ENCODE measurements at places on chromosomes 1 and 21.

DNA sequence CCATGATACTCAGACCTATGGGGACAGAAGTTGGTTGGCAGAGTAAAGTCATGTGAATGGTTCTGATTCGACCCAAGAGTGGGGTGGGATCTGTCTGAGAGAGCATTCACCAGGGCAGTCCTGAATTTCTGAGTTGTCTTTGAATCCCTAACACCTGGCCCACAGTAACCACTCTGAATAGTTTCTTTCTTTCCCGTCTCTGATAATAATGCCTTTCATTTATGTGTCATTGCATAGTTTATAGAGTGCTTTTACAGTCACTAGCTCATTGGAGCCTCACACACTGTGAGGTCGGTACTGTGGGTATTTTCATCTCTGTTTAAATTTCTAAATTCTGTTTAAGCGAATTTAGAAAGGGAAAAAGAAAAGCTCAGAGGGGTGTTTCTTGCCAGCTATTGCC, 147.1 kb downstream of the C1orf21 start:
- no peak for DNase-seq

- no peak for DNase-seq
Measured at GRCh38 chr1:53332833-53333232, 5.0 kb upstream of the LRP8 start.

GRCh38 chr1:46174448-46175231, at the start of gene TSPAN1:
Gene TSPAN1, plus strand, starts transcription at chr1:46175087. Its CDS starts 6,021 bp downstream, at chr1:46181108.
- no peak for DNase-seq

GRCh38 chr1:85692730-85693314, 15.4 kb downstream of the ZNHIT6 start:
- no peak for DNase-seq

- no peak for DNase-seq
Measured at GRCh38 chr1:56095696-56096665, 483.4 kb downstream of the PLPP3 start.

- DNase-seq, result no peak
Measured at GRCh38 chr1:109762039-109762585, 1.6 kb downstream of the EPS8L3 start.

GRCh38 chr1:59143133-59143487, 153.8 kb upstream of the FGGY start:
- DNase-seq, result no peak

DNA sequence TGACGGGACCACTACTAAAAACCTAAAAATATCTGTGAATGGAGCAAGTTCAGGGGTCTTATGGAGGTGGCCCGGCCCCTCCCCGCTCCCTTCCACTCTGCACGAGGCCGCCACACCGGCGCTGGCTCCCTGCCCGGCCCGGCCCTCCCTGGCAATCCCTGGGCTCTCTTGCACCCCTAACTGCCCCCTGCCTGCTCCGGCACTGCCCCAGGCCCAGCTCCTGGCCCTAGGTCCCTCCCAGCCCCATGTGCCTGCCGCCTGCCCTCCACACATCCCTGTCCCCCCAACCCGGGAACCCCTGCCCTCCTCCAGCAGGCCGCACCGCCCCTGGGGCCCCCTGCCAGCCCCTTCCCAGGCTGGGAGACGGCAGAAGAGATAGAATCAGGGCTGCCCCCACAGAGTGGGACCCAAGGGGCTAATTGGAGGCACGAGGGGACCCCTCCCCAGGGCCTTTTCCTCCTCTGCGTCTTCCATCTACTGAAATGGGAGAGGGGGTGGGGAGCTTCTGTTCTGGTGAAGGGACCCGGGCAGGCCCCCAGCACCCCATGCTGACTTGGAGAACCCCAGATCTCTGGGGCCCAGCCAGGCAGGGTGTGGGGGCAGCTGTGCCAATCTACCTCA, 9.3 kb upstream of the CTRC start:
- DNase-seq, result no peak

- no peak for DNase-seq
Measured at GRCh38 chr1:108817811-108818210, 39.1 kb downstream of the AKNAD1 start.

DNA sequence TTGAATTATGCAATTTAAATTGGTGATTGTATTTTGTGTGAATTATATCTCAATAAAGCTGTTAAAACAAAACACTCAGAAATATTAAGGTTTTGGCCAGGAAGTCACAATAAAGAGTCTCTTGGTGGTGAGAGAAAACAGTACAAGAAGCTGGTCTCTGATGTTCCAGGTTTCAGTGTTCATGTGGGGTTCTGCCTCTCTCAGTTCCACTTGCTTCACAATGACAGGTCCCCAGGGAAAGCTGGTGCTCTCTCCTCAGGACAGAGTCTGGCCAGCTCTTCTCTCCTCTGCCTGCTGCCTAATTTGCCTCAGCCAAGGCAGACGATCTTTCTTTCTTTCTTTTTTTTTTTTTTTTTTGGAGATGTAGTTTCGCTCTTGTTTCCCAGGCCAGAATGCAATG, 342.9 kb upstream of the PLXNA2 start:
- no peak for DNase-seq

DNA sequence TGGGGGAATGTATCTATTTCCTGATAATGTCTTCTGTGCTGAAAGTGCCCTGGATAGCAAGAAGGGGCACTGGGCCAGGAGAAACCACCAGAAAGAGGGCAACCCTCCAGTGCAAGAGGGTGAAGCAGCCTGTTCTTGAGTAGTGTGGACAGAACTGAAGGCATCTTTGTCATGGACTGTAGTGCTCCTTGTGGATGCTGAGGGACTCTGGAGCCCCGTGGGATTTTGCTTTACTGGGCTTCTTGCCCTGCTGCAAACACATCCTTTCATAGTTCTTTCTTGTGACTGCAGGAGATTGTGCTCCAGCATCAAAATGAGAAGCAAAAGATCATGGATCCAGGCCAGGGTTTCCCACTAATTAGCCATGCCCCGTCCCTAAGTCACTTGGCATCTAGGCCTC, 300.6 kb downstream of the ZNF326 start:
- no peak for DNase-seq

- no peak for DNase-seq
Measured at GRCh38 chr1:37158113-37158749, 123.9 kb upstream of the GRIK3 start.

- no peak for DNase-seq
Measured at GRCh38 chr1:17674726-17675500, 80.2 kb upstream of the ACTL8 start.

DNA sequence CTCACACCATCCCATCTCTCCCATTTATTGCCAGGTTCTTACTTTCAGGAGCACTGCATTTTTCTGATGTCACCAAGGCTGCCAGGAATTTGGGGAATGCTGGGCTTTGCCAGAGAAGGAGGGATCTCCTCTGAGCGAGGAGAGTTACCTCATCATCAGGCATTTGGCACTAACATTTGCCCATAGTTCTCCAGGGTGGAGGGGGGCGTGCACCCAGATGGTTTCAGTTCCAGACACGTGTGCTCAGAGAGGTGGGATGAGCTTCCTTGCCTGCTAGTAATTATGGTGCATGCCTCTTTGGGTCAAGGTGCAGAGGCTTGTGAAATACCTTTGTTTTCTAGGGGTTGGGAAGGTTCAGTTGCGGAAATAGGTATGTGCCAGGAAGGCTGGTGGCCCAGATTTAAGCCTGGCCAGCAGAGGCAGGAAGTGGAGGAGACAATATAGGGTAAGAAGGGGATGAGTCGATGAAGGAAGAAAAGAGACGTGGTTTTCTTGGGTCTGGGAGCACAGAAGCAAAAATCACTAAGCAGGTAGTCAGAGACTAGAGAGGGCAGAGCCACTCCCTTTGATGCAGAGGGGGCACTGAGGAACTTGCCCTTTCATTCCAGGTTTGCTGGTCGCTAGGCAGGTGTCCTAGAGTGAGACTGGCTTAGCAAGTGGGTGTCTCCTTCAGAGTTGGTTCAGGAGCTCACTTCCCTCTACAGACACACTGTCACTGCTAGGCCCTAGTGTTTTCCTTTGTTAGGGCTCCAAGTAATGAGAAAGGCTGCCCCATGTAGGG, 7.2 kb downstream of the TUFT1 start:
- no peak for DNase-seq

DNA sequence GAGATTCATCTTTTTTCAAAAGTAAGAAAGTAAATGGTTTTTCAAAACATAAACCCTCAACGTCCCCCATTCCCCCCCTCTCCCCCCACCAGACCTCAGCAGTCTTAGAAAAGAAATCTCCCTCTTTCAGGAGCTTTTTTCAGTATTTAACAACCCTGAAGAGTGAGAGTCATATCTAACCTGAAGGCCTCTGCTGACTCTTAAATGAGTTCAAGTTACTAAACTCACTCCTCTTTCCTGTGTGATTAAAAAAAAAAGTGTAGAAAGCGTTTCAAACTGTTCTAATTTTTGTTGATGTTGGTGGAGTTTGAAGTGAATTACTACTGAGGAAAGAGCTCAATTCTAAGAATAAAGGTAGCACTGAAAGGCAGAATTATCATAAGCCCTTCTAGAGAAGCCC, 93.7 kb downstream of the VAV3 start:
- DNase-seq, result no peak

Measured in activated naive CD8-positive, alpha-beta T cell treated with anti-CD3 and anti-CD28 coated beads, Interleukin-2, amount 50 U/mL, for 16 hours (primary cell).